NCI-H774 (cell line): ENCODE measurements at places on chromosomes 12 and 14.
A peak's percentile ranks its signal among the peaks of the same experiment; 100 is the strongest.

- DNase-seq, result no peak
These were observed 373.3 kb downstream of the TMEM132D start for GRCh38 chr12:129530517-129530916.

GRCh38 chr14:101183376-101184103 lies 280.0 kb upstream of the RTL1 start:
- no peak for DNase-seq

- no peak for DNase-seq
These were observed 155.6 kb downstream of the SLC6A15 start for GRCh38 chr12:84756961-84757360.

DNA sequence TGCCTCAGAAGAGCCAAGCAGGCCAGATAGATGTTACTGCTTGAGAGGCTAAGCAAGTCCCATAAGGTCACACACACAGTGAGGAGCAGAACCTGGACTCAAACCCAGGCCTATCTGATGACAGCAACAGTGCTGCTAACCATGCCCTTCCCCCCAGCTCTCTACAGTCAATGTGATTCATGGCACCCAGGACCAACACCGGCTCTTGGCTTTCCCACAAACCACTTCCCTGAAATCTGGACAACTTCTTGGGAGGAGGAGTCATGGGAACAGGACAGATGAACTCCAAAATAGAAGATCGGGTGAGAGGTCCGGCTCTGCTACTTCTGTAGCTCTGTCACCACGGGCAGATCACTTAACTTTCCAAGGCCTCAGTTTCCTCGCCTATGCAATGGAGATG lies 716 bp upstream of the PTGDR start:
- DNase-seq, result no peak

DNA sequence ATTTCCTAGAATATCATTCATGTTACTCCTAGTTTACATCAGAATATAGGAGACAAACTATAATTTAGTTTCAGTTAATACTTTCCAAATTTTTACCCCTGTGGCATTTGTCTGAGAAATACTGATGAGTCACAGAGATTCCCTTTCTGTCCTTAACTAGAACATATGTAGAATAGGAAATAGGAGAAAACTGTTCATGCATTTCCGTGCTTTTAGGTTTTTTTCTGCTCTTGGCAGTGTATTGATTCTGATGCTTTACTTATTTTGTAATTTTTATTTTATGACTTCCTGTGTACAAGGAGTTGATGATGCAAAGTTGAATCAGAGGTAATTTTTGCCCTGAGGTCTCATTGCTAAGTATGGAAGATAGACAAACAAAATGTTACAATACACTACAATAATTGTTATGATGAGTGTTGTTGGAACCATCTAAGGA lies 23.0 kb downstream of the MNAT1 start:
- no peak for DNase-seq

DNA sequence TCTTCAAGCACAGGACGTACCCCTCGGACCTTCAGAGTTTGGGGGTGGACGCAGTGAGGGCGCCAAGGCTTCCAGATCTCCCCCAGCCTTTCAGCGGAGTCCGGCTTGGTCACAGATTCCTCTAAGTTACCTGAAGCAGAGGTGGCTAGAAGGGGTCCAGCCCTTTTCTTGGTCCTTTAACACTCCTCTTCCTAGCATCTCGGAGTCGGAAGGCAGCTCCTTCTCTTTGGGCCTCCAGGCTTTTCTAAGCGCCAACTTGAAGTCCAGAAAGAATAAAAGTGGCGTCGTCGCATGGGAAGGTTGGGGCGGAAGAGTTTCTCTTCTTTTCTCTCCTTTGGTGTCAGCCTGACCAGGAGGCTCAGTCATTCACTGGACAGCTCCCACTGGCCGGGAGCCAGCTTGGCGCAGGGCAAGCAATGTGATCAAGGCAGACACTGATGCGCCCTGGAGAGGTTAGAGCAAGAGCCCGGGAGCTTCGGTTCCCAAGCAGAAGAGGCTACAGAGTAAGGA lies 9.6 kb downstream of the OR6S1 start:
- DNase-seq, result no peak

DNA sequence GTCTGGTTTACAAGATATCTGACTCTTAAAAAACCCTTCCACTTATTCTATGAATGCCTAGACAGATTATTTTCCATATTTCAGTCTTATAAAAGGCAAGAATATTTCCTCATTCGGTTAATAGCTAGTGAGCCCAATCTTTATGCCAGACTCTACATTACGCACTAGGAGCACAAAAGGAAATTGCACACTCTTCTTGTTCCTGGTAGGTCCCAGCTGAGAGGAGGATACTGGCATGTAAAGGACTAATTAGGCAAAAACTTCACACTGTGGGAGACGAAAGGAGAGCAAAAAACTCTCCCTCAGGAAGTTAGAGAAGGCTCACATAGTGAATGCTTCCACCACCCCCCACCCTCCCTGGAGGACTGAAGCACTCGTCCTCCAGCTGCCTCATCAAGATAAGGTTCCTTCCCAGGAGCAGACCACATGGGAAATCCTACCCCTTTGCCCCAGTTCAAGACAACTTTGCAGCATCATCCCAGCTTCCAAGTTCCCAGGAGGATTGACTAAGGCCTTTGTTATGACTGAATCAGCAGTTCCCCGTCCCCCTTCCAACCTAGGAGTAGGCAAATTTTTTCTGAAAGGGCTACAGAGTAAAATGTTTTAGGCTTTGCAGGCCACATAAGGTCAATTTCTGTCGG lies 14.5 kb downstream of the CAPZA3 start:
- no peak for DNase-seq

DNA sequence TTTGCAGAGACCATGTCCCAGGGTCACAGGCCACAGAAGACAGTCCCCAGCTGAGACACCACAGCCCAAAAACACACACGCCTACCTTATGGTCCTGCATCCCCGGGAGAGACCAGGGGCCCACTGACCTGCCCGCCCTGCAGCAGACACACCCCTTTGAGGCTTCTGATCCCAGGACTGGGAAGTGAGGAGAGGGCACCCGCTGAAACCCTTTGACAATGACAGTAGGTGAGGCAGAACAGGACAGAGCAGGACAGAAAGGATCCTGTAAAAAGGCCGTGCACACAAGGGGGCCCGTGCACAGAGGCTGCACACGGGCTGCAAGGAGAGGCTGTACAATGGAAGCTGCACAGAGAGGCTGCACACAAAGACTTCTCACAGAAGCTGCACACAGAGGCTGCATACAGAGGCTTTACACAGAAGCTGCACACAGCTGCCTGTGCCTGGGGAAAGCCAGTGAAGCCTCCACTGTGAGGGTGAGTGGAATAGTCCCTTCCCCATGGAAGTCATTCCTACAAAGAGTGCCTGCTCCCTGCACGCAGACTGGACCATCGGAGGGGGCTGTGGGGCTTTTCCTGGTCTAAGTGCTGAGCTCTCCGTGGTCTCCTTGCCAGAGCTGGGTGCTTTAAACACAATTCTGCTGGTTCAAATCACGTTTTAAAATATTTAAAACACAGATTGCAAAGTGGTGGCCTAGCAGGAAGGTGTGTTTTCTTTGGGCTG lies 16.6 kb upstream of the SFSWAP start:
- no peak for DNase-seq

DNA sequence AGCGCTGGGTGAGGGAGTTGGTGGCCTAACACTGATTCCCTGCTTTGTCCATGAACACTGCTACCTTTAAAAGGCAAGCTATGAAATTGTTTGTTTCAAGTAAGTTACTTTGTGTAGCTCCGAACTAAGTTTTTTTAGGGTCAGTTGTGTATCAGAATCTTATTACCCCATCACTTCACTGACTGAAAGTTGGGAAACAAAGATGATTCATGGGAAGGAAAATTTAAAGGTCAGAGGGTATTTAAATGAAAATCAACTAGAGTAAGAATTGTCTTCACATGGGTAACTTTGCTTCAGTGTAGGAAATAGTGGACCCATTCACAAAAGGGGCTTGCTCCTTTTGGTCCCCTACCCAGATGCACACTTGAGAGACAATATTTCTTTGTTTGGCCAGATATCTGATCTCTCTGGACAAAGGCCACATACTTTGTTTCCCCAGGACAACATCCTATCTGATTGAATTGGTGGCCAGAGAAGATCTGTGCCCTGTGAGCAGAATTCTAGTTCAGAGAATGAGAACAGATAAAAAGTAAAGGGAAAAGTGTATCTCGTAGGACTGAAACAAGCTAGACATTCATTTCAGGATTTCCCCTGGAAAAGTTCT lies 53.5 kb downstream of the RAB35 start:
- no peak for DNase-seq

- DNase-seq, result peak; percentile 46
These were observed 30.7 kb downstream of the GRIP1 start for GRCh38 chr12:66648033-66648735.

- DNase-seq, result no peak
These were observed 3.5 kb downstream of the RDH5 start for GRCh38 chr12:55723516-55724225.

DNA sequence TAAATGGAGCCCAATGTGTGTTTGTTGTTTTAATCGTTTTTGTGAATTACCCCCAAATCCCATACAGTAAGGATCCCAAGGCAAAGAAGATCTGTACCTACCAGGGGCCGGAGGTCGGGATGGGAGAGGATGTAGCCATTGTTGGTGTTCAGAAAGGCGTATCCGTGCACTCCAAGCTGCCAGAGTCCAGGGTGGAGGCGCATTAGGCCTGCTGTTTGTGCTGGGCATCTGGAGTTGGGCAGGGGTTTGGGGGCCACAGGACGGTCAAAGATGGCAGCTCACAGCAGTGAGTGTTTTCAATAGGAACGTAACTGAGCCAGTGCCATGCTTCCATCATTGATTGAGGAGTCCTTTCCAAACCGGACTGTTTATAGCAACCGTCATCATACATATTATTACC lies 40.2 kb downstream of the CACNA2D4 start:
- no peak for DNase-seq

GRCh38 chr12:3137268-3137781 lies 60.1 kb downstream of the TSPAN9 start:
- no peak for DNase-seq

DNA sequence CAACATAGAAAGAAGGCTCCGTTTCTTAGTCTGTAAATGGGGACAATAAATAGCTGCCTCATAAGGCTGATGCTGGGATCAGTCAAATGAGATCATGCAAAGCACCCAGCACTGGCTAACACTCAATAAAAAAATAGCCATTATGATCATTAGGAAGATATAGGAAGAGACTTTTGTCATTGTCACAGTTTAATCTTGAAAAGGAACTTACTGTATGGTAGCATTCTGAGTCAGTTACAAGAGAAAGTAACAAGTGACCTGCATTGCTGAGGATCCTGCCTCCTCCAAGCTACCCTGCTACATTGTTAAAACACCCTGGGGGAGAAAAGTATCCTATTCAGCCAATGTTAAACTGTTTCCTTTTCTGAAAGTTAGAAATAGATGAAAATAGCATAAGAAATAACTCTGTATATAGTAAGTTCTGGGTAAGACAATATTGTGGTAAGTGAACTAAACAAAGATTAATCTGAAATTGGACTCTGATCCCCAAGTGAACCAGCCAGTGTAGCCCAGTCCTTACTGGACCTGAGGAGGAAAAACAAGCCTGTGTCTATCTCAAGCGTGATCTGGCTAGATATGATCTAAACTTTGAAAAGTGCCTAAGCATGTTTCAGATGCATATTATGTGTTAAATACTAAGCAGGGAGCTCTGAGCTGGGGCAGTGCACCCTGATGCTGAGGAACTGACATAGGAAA lies 3.6 kb upstream of the NUDT4 start:
- no peak for DNase-seq

GRCh38 chr12:3634348-3634747 lies 118.6 kb downstream of the CRACR2A start:
- no peak for DNase-seq

DNA sequence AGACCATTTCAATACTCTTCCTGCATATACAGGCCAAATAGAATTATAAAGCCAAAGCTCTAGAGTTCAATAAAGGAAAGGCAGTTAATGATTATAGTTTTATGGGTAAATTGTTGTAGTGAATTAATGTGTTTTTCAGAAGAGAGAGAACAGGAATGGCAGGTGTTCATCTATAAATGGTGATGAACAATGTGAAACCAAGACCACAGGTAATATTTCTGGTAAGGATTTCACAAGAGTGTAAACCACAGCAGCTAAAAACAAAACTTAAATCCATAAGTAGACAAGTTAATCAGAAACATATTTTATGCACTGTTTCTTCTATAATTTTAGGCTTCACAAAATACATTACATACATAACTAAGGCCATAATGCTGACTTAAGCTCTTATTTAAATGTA lies 204.4 kb downstream of the SYT1 start:
- DNase-seq, result no peak

DNA sequence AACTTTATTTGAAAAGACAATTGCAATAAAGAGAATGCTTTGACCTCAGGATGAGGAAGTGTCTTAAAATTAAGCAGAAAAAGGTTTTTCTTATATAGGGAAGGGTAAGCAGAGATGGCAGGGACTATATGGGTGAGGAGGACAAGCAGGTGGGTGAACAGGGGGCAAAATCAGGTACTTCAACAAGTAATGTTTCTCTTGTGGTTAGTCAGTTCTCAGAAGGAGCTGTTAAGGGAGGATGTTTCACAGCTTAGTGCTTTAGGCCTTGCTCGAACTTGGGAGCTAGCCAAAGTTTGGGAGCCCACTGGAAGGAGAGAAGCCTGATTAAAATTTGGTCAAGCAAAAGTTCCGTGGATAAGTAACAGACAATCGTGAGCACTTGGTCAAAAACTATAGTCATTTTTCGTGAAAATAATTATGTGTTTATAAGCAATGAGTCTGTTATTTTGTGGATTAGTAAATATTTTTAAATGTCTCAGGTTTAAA lies 364.2 kb upstream of the TMPO start:
- DNase-seq, result no peak

- no peak for DNase-seq
These were observed 31.3 kb upstream of the ANP32D start for GRCh38 chr12:48441069-48441468.

GRCh38 chr12:106149096-106149784 lies 10.5 kb upstream of the NUAK1 start:
- no peak for DNase-seq

GRCh38 chr12:1606021-1606622 lies 11.7 kb upstream of the FBXL14 start:
- DNase-seq, result peak; percentile 60

- DNase-seq, result no peak
These were observed 358.4 kb downstream of the DPF3 start for GRCh38 chr14:72535485-72535884.

- DNase-seq, result no peak
These were observed 185.9 kb downstream of the PPM1H start for GRCh38 chr12:62748941-62749468.

DNA sequence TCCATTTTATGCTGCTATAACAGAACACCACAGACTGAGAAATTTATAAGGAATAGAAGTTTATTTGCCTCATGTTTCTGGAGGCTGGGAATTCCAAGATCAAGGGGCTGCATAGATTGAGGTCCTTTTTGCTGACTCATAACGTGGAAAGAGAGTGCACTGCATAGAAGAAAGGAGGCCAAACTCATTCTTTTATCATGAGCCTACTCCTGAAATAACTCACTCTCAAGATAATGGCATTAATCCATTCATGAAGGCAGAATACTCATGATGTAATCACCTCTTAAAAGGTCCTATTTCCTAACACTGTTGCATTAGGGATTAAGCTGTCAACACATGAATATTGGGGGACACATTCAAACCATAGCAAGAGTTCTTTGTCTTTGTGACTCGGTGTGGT lies 60.0 kb upstream of the FBXO33 start:
- no peak for DNase-seq
